ENCODE measurements at places on chromosomes 3 and 15. TPM values are rescaled to one million over a fixed set of nuclear protein-coding genes. Genes with fewer than 3 reads are reported as not detected.

TEX9 gene
- total RNA-seq, result 12.7 TPM

ADGRG7 gene
- not detected for total RNA-seq

PLA2G4F gene
- not detected for total RNA-seq

UROC1 gene
- total RNA-seq, result not detected

TNFSF10 gene
- total RNA-seq, result 3.5 TPM
